ENCODE measurements at places on chromosomes 5 and 9.

GRCh38 chr9:131954299-131954698 is 125.4 kb downstream of the MED27 start:
- DNase-seq: no peak

- no peak for DNase-seq
Observed at GRCh38 chr9:92324431-92324830, 719 bp downstream of the NOL8 start.

DNA sequence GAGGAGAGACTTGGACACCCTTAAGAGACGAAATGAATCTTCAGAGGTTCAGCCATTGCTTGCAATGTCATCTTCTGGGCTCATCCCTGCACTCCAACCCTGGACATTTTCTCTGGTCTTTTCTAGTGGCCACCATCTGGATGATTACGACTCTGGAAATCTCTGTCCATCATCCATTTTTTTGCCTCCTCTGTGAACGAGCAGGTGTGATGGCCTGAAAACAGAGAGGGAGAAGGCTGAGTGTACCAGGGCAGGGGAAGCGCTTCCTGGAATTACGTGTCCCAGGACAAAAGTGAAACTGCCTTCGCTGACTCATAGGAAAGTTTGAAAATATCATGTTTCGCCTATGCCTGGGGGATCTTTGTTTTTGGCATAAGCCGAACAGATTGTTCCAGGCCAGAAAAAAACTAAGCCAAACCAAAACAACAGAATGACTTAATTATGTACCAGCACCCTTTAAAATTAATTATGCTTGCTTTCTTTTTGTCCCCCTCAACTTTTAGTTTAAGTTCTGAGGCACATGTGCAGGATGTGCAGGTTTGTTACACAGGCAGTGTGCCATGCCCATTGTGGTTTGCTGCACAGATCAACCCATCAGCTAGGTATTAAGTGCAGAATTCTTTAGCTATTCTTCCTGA is 31.9 kb downstream of the ANKRD33B start:
- DNase-seq: peak; percentile 76

- no peak for DNase-seq
Observed at GRCh38 chr5:135593141-135593540, 14.3 kb upstream of the CXCL14 start.

DNA sequence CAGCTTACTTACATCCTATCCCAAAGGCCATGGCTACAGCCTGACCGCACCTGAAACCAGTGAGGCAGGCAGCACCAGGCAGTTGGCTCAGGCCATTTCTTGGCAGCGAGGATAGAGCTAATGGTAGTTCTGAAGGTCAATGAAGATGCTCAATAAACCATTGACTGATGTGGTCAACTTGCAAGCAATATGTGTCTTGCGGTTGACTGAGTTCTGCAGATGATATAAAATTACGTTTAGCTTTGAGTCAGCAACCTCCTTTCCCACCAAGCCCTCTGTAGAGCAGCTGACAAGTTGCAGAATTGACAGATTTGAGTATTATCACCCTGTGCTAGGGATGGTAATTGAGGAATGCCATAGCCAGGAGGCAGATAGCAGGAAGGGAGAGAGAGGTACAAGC is 189.0 kb upstream of the PUM3 start:
- no peak for DNase-seq

GRCh38 chr5:170648541-170648940 is 135.0 kb upstream of the GABRP start:
- DNase-seq: peak; percentile 55

DNA sequence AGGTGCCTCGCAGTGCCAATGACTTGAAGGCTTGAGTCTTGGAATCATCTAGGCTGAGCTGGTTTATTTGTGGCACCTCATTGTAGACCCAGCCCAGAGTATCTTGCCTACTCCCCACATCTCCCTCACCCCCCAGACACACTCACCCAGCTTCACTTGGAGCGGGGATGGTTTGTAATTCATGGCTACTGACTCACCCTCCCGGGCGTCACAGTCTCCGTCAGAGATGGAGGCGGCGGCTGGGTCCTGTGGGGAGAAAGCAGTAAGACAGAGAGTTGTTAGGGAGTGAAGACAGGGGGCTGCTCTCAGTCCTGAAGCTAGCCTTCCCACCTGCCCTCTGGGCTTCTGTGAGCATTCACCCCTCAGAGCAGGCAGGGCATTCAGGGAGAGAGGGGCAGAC is 29.0 kb upstream of the MYORG start:
- DNase-seq: no peak

Data from skeletal muscle cell (primary cell).